ENCODE measurements at places on chromosomes 11 and 22.

GRCh38 chr11:124670732-124671131 is 2.8 kb downstream of the SIAE start:
- DNase-seq: no peak

DNA sequence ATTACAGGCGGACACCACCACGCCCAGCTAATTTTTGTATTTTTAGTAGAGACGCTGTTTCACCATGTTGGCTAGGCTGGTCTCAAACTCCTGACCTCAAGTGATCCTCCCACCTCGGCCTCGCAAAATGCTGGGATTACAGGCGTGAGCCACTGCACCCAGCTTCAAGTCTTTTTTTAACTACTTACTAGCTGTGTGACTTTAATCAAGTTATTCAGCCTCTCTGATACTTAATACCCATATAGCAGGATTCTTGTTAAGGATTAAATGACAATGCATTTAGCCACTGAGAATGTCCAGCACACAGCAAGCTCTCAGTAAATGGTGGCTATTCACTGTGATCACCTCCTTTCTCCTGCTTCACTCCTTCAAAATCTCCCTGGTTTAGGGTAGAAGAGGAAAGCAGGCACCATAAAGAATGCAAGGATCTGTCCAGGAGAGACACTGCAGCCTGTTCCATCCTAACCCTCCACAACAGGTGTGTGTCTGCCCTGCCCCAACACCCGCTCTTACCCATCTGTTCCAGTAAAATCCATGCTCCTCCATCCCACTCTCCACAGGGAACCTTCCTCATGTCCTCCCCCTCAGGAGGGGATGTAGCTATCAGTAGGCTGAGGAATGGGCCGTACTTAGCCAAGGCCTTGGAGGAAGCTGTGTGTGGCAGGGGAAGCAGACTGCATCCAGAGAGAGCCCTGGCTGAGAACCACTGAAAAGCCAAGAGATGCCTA is 69.3 kb downstream of the MICAL3 start:
- no peak for DNase-seq

GRCh38 chr11:2095542-2095941 is 43.6 kb downstream of the IGF2 start:
- DNase-seq: no peak

DNA sequence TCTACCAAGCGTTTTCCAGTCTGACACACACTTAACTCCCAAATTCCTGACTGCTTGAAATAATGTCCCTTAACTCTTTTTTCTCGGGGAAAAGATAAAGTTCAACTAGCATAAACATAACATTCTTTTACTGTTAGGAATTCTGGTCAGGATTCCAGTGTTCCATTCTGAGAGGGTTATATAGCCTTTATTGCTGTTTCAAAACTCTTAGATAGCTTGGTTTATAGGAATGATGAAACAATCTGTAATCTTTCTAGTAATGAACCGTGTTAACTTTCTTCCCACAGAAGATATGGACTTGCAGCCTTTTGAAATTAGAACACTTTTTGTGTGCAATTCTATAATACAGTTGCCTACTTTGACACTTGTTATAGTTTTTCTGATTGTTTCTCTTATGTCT is 8.6 kb downstream of the REXO2 start:
- DNase-seq: no peak

DNA sequence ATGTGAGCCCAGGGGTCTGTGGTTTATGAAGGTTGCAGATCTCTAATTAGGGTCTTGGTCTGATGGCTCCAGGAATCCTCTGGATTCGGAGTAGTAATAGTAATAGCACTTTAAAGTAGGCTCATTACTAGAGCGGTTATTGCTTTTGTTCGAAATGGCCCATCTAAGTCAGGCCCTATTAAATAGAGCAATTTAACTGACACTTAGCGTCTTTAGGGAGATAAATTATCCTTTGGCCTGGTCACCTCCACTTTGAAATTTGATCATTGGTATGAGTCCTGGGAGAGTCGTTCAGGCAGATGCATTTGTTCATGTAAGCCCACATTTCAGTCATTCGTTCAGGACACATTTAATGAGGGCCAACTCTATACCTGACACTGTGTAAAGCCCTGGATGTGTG is 54.8 kb downstream of the LDLRAD3 start:
- no peak for DNase-seq

DNA sequence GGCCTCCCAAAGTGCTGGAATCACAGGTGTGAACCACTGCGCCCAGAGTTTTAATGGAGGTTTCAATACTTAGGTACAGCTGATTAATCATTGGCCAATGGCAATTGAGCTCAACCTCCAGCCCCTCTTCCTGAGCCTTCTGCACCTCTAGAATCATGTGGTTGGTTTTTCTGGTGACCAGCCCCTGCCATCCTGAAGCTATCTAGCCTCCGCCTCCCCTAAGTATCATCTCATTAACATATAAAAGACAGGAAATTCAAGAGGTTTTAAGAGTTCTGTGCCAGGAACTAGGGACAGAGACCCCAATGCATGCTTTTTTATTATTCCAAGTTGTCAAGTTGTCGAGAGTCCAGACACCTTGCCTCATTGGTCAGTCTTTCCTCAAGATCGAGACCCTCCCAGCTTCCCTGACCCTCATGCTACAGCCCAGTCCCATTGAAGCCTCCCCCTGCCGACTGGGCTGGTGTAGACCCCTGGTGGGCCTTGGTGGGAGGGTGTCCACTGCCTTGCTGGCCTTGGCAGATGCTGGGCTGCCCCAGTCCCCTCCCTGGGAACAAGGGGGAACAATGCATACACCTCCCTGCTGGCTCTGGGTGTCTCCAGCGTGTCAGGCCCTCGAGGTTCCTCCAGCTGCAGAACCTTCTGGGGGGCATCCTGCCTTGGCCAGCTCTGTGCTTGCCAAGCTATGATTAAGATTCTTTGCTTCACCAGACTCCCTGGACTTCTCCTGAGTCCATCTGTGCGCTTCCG is 148.0 kb downstream of the CTTN start:
- DNase-seq: no peak

DNA sequence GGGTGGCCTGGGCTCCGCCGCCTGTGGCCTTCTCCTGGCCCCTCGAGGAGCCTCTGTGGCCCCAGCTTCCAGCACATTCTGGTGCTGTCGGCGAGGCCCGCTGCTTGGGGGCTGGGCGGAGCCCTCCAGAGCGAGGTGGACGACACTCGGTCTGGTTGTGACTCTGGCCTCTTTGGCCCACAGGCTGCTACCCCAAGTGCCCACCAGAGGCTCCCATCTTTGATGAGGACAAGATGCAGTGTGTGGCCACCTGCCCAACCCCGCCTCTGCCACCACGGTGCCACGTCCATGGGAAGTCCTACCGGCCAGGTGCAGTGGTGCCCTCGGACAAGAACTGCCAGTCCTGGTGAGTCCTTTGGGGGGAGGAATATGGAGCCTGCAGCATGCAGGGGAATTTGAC is 22.4 kb downstream of the MUC5AC start:
- DNase-seq: no peak

- DNase-seq: no peak
Measured at GRCh38 chr11:78714539-78714938, 139.9 kb upstream of the NARS2 start.

GRCh38 chr22:36432592-36433317 is 45.0 kb upstream of the MYH9 start:
- DNase-seq: no peak

- peak; percentile 54 for DNase-seq
Measured at GRCh38 chr11:65779919-65780769, 632 bp downstream of the AP5B1 start.

DNA sequence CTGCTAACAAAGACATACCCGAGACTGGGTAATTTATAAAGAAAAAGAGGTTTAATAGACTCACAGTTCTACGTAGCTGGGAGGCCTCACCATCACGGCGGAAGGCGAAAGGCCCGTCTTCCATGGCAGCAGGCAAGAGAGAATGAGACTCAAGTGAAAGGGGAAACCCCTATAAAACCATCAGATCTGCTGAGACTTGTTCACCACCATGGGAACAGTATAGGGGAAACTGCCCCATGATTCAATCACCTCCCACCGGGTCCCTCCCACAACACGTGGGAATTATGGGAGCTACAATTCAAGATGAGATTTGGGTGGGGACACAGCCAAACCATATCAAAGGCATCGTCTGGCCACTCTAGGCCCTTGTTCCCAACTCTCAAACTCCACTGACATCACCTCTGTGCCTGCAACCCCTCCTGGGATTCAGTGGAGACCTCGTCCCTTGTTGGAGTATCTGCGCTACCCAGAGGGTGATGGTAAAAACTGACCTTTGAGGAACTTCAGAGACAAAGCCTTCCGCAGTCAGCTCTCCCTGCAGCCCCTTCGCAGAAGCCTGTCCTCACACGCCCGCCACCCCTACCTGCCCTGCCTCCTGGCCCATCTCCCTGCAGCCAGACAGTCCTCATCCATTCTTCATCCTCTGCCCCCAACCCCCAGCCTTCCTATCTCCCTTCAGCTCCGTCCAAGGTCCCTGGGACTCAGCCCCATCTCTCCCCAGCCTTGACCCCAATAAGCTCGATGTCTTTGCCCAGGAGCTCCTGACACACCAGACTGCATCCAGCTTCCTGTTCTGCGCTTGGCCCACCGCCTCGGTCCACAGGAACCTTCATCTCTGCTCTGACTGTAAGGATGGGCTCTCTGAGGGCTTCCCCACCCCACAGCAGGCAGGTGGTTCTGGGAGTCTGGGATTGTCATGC is 15.8 kb downstream of the CCND1 start:
- peak; percentile 71 for DNase-seq

DNA sequence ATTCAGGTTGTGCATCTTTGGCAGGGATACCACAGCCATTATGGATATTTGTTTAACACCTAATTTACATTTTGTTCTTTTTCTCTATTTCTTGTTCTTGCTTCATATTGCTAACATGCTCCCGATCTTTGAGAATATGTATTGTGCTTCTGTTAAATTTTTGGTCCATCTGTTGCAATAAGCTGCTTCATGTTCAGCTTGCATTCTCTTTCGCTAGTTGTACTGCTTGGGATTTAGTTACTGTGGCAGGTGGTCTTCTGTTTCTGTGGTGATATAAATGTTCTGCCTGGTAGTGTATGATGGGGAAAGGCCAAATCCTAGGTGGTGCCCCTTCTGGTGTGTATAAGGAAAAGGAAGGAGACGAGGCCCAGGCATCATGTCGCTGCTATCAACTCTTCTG is 140.2 kb downstream of the SPON1 start:
- DNase-seq: no peak

- peak; percentile 46 for DNase-seq
Measured at GRCh38 chr11:17846852-17847453, 112.4 kb downstream of the KCNC1 start.

GRCh38 chr22:24033731-24034130 is 22.6 kb downstream of the CABIN1 start:
- DNase-seq: no peak

DNA sequence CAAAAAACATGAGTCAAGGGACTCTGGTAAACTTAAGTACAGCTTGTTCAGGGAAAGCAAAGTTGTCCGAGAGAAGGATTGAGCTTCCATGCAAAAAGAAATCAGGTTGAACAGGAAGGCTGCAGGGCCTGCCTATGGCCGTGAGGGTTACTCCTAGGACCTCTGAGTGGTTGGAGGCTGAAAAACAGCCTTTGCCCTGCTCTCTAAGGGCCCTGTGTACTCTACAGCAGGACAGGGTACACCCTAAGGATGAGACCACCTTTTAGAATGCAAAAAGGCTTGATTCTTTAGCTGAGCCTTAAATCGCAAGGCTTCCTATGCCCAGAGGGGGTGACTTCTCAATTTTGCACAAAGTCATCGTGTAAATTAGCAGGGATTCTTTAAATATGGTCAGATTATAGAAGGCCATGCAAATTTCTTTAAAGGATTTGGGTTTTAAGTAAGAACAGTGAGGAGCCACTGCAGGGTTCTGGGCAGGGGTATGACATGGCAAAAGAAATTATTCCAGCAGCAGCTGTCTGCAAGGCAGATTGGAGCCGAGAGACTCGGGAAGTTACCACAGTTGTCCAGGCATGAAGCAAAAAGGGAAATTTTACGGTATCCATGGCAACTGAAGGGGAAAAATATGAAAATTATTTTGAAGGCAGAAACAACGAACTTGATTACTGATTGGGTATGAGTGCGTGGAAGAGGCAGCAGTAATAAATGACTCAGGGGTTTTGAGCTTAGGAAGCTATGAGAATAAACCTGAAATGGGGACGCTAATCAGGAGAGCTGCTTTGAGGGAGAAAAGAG is 91.8 kb downstream of the FAM76B start:
- no peak for DNase-seq
